ENCODE measurements at places on chromosomes 12 and 14.

GRCh38 chr12:12870465-12870864 is 20.9 kb upstream of the GPRC5A start:
- DNase-seq: no peak

DNA sequence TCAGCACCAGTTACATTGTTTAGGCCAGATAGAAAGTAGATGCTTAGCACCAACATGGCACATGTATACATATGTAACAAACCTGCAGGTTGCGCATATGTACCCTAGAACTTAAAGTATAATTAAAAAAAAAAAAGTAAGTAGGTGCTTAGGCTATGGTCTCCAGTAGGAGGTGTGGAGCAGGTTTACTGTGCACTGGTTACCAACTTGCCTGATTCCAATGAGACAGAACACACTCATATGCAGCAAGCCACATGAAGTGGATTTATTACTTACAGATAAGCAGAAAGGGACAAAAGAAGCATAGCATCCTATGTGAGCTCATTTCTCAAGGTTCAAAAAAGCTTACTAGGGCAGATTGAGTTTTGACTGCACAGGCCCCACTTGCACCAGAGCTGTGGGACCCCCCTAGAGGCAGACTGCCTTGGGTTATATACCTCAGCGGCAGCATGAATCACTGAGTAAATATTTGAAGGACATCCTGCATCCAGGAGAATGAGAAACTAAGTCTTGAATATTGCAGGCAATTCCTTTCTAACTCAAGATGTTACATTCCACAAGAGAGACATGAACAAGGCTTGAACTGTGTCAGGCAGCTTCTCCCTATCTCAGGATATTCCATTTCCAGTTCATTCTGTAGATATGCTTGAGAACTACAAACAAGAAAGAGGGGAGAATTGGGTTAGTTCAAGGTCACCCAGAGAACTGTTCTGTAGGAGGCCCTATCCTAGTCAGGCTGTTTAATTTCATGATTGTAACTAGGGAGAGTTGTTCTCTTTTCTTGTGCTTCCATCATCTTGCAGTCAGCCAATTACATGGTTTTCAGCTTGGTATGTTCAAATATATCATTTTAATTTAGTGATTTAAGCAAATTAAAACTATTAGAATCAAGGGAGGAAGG is 30.1 kb downstream of the LRFN5 start:
- DNase-seq: no peak

- DNase-seq: no peak
These were observed 300.9 kb downstream of the ACSS3 start for GRCh38 chr12:81378601-81379285.

DNA sequence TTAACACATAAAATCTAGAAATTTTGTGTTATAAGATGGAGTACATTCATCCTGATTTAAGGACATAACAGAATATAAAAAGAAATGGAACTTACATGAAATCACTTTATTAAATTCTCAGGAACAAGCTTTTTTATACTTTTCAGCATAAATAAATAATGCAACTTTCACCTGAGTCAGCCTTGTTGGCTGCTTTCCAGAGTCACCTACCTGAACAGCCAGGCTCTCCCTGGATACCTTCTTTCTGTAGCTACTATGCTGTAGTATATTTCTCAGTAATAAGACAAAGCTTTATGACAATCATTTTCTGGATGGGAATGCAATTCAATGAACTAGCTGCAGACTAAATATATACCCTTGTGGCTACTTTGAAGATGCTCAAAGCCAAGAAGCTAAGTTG is 111.9 kb downstream of the NTS start:
- DNase-seq: no peak

DNA sequence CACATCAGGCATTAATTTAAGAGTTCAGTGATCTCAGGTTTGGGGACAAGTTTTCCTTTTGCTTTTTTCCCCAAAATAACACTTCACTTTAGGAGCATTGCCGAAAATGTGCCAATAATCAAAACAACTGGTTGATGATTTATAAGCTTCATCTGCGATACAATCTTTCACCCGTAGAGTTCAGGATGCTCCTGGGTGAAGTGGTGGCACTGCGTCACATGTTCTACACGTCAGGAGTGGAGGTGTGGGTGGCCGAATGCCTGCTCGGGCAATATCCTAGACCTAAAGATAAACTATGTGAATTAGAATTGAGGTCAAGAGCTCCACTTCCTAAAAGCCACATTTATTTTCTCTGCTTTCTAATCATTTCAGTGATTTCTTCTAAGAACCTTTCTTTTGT is 70.9 kb upstream of the DICER1 start:
- DNase-seq: no peak

GRCh38 chr14:67501670-67502069 is 13.1 kb upstream of the TMEM229B start:
- DNase-seq: no peak

DNA sequence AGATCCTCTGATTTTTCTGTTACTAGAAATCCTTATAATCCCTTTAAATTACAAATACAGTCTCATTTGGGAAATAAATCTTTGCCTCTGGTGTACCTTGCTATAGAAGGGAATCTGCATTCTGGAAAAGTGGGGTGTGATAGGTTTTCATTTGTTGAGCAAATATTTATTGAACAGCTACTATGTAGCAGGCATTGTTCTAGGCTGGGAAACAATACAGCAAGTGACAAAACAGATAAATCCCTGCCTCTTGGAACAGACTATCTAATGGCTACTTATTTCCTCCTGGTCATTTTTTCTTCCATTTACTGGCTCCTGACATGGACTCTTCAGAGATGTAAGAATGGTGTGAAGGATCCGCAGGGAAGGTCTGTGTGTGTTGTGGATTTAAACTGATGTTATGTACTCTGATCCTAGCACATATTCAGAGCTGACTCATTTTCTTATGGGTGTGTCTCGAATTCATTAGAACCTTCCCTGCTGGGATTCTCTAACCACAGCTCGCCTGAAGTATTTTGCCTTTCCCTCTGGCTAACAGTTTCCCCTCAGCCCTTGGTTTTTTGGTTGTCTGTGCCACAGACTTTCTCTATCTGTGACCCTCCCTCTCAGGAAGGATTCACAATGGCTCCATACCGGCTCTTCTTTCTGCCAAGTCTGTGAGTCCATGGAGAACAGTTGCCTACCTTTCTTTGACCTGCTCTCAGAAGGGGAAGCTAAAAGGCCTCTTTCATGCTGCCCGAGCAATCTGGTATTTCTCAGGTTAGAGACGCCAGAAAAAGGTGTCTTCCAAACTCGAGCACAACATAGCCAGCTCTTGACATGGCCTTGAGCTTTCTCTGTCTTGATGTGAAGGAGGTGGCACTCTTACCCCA is 53.7 kb downstream of the TMTC2 start:
- DNase-seq: no peak

DNA sequence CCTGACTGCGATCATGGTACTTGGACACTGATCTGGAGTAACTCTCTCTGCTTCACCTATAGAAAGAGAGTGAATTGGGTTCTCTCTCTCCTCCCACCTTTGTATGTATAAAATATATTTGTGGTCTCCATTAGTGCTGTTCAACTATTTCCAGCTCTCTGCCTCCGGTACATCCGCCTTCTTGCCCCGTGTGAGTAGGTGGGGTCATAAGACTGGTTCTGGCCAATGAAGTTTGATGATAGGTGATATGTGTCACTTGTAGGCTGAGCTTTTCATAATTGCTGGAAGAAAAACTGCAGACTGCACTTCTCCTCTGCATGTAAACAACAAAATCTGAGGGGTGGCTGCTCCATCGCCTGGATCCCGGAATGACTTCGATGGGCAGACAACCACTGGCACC is 210.4 kb downstream of the EXOC5 start:
- no peak for DNase-seq

DNA sequence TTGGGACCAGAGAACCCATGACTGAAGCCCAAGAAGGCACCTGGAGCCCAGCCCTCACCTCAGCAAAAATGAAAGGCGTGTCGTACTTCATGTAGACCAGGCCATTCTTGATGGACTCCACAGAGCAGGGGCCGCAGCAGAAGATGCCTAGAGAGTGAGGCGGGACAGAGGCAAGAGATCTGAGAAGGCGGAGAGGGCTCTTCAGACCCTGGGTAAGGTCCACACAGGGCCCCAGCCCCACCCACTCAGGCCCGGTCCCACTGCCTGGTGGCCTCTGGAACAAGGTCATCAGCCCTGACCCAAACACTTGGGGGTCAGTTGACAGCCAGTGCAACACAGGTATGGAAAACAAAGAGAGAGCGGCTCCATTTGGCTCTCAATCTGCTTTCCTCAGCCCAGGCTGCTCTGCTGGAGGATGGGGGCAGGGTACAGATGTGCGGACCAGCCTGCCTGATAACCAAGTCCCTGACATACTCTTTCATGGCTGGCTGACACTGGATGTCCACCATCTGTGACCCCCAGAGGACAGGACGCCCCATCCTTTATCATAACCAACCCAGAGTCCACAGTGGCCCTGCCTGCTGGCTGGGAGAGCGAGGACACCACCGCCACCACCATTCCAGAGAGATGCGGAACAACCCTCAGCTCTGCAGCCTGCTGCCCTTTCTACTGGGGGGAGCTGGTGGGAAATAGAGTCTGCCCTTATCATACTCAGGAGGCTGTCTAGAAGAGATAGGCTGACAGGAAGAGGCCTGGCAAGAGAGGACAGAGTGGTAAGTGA is 6.9 kb downstream of the TGM1 start:
- no peak for DNase-seq

GRCh38 chr12:5318874-5319273 is 113.0 kb upstream of the NTF3 start:
- DNase-seq: no peak

DNA sequence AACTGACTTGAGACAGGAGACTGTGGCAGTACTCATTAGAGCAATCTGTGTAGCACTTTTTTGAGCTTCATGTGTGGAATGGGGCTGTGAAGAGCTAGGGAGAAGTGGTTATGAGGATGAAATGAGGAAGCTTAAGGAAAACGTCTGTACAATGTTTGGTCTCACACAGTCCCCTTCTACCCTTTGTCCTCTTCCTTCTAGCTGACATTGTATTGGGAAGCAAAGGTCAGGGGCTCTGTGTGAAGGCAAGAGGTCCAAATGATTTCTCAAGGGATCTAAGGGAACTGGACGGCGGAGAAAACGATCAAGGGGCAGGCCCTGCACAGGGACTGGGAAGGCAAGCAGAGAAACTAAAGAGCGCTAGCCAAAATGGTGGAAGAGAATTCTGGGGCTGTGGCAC is 13.1 kb upstream of the CIPC start:
- DNase-seq: no peak

- peak; percentile 49 for DNase-seq
These were observed 132.3 kb downstream of the SNAPC1 start for GRCh38 chr14:61894452-61895077.

DNA sequence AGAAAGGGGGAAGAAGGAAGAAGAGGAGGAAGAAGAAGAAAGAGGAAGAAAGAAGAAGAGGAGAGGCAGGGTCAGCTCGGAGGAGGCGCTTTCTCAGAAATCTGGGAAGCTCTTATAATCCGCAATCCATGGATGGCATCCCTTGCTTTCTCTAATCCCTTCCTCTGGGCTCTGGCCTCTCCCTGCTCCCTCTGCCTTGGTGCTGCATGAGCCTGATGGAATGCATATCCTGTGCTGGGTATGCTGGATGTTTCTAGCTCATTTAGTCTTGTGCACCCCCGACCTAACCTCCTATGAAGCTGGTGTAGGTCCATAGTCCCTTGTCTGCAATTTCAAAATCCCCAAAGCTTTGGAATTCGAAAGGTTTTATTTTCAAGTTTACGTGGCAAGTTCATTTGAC is 94.2 kb upstream of the MYL2 start:
- no peak for DNase-seq

GRCh38 chr14:60878536-60878935 is 102.3 kb downstream of the TRMT5 start:
- no peak for DNase-seq

DNA sequence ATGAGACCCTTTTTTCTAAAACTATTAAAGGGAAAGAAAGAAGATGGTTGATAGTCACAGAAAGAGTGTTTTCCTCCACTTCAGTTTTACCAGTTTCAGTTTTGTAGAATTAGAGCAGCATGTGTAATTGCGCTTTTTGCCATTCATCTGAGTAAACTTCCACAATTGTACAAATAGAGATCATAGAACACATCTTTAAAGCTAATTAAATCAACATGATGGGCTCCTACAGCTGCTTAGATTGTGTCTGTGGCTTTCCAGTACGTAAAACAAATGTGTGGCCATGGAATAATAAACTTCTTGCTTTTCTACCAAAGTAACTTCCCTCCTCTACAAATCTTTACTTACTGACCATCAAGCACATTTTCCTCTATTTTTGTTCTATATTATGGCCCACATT is 84.2 kb upstream of the LRIG3 start:
- no peak for DNase-seq

GRCh38 chr12:90851800-90852718 is 102.9 kb downstream of the CCER1 start:
- DNase-seq: no peak

GRCh38 chr14:24064856-24065255 is 6.5 kb upstream of the CPNE6 start:
- no peak for DNase-seq

GRCh38 chr12:124369827-124370378 is 75.0 kb downstream of the RFLNA start:
- DNase-seq: no peak

DNA sequence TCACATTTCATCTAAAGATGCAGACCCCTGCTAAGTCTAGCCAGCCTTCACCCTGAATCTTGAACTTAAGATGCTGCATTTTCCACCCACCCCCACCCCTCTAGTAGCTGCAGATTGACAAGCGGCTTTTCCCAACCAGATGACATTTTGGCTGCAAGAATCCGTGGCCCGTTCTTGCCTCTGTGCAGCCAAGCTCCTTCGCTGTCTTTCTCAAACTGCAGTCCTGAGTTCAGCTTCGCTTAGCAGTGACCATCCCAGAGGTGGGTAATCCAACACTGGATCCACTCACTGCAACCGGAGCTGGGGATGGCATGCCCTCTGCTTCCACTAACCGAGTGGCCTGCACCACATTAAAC is 765 bp upstream of the NFYB start:
- no peak for DNase-seq

- DNase-seq: no peak
These were observed 662 bp upstream of the BATF start for GRCh38 chr14:75521415-75522199.

GRCh38 chr12:105235281-105235731 is 668 bp downstream of the APPL2 start:
- DNase-seq: no peak

DNA sequence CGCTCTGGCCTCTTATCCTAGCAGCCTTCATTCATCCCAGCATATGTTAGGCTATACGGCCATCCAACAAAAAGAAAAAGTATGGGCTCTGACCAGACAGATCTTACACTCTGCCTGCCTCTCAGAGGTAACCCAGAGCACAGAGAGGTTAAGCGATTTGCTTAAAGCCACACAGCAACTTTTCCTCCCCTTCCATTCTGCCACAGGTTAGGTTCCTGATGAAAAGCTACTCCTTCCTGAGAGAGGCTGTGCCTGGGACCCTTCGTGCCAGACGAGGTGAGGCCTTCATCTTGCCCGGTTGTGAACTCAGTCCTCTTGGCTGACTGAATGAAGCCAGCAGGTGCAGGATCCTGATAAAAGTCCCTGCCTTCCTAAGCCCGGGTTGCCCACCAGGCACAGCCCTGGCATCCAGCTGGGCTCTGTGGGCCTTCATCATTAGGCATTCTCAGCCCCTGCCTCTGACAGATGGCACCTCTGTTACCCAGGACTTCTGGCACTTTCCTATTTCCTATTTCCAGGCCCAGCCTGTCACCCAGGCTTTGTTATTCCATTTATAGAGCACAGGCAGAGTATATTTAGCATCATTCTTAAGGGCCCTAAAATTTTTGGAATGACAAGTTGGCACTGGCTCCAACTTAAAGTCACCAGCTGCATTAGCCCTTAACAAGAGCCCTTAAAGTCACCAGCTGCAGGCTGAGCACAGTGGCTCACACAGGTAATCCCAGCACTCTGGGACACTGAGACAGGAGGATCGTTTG is 12.8 kb downstream of the SOAT2 start:
- no peak for DNase-seq
